Coronary artery (tissue), 2 donors: ENCODE measurements at places on chromosomes 2 and 18.

GRCh38 chr2:85999061-85999831 lies 106.4 kb downstream of the POLR1A start:
- DNase-seq: peak; percentile 71

- DNase-seq: peak; percentile 49
These were observed 154.0 kb downstream of the CLIP4 start for GRCh38 chr2:29269095-29269764.

GRCh38 chr2:240086563-240086962 lies 33.2 kb upstream of the OR6B3 start:
- DNase-seq: no peak

GRCh38 chr18:43720041-43720440 lies 442.8 kb upstream of the SYT4 start:
- no peak for DNase-seq

DNA sequence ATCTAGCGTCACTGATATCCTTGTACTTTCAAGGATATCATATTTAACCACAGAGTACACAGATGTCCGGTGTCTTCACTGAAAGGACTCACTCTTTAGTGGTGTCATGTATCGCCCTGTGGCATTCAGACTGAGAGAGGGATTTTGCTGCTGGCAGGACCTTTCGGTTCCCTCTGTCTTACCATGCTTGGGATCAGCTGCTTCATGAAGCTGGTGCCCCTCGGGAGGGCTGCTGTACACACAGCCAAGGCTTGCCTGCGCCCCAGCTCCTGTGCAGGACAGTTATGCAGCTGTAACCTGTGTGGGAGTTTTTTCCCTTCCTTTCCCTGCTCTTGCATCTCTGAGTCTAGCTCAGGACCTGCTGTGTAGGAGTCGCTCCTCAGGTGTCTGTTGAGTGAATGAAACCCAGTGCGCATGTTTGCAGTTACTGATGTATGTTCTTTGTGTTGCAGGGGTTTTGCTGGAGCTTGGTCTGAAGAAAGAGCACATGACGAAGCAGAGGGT lies 64.4 kb downstream of the GREB1 start:
- no peak for DNase-seq

GRCh38 chr18:39491408-39491807 lies 1925.8 kb upstream of the CELF4 start:
- no peak for DNase-seq

DNA sequence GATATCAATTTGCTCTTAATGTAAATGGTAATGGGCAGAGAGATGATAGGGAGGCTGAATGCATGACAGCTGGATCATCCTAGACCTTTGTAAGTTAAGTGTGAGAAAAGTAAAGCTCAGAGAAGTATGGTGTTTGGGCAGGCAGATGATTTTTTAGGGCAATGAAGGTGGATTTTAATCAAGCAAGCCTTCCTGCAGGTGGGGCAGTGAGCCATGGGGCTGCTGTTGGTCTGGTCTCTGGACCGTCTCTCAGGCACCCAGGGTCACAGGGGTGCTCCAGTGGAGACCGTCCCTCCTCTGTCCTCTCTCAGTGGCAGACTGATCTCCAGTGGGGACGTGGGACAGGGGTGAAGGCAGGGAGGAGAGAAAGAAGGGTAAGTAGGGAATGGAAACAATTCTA lies 69.8 kb upstream of the STK17B start:
- no peak for DNase-seq

DNA sequence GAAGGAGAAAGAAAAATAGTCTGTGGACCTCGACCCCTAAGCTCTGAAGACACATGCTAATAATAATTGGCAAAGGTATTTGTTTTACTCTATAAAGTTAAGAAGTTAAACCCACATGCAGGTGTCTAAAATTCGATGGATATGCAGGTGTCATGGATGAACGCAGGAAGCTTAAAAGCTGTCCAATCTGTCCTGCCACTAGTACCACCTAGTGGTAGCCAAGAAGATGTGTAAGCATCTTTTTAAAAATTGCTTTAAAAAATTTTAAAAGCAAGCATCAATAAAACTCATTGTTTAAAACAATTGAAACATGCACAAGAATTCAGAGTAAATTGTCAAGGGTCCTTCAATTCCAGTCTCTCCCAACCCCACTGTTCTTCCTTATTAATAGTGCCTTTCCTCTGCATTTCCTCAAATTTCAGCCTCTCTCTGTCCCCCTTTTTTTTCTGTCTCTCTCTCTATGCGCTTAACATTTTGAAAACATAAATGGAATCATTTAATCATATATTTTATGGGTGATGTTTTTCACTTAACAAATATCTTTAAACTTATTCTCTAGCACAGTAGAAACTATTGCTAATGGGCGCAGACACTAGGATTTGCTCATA lies 30.6 kb upstream of the PPP3R1 start:
- no peak for DNase-seq
